Stimulated activated CD4-positive, alpha-beta T cell treated with anti-CD3 and anti-CD28 coated beads, Interleukin-1b, Interleukin-23, amount 100 ng/mL, for 24 hours (primary cell): ENCODE measurements at places on chromosomes 2 and 18.

GRCh38 chr2:184371641-184372040, 226.7 kb upstream of the ZNF804A start:
- no peak for DNase-seq

DNA sequence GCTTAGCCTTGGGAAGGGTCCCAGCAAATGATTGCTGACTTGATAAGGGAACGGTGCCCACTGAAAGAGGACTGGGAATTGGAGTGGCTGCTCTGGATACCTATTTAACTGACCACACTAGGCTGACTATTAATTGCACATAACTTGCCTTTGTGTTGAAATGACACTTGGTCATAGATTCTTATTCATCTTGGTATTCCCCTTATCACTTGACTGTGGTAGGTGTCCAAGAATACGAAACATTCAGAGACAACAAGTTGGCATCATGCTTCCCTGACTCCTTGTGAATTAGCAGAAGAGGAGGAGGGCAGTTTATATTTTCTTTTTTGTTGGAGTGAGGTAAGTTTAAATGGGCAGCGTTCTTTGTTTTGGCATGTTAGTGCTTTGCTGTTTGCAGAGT, 13.4 kb downstream of the FMNL2 start:
- no peak for DNase-seq

- DNase-seq = no peak
Measured at GRCh38 chr2:101843471-101843870, 146.0 kb downstream of the MAP4K4 start.

- DNase-seq = no peak
Measured at GRCh38 chr2:221629468-221629867, 57.4 kb upstream of the EPHA4 start.

- no peak for DNase-seq
Measured at GRCh38 chr2:69177063-69177771, 164.2 kb downstream of the ANTXR1 start.

DNA sequence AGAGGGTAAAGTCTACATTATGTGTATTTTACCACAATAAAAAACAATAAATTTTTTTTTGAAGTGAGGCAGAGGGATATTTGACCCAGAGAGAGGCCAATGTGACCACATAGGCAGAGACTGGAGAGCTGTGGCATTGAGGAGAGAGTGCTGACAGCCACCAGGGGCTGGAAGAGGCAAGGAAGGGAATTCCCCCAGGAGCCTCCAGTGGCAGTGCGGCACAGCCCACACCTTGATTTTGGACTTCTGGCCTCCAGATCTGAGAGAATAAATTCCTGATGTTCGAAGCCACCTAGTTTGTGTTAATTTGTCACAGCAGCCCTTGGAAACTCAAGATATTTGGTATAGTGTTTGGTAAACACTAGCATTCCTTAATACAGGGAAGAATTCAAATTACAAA, 22.7 kb downstream of the ANKRD29 start:
- no peak for DNase-seq

DNA sequence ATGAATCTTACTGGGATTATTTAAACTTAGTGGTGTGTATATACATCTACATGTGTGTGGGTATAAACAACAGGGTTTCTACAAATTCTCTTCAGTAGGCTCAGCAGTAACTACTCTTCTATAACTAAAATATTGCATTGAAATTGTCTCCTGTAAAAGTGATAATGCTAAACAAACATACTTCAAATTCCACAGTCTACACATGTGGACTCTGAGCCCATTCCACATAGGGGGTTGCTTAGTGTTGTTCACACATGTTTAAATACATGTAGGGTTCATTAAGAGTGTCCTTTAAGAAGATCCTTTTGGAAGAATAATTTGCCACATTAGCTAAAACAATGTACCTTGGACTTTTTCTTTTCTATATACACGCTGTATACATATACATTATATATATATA, 152.8 kb upstream of the VRK2 start:
- no peak for DNase-seq

DNA sequence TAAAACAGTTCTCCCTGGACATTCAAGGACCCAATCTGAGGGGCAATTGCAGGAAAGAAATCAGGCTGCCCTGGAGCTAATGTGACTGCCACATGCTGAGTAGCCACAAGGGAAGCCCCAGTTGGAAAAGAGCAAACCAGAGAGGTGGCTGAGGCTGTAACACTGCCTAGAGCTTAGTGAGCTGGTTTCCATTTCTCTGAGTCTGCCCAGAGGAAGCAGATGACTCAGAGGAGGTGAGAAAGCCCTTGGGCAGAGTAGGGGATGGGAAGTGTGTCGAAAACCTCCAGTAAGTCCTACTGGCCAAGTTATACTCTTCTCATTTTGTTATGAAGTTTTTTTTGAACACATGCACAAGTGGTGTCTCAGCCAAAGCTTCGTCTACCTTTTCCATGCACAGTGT, 753.0 kb downstream of the CNTNAP5 start:
- no peak for DNase-seq

GRCh38 chr2:70738159-70738558, 29.8 kb downstream of the ADD2 start:
- DNase-seq = no peak

- DNase-seq = no peak
Measured at GRCh38 chr2:178227187-178227586, 32.9 kb downstream of the OSBPL6 start.

GRCh38 chr18:2971741-2972552, 41.0 kb downstream of the LPIN2 start:
- DNase-seq = peak; percentile 44

DNA sequence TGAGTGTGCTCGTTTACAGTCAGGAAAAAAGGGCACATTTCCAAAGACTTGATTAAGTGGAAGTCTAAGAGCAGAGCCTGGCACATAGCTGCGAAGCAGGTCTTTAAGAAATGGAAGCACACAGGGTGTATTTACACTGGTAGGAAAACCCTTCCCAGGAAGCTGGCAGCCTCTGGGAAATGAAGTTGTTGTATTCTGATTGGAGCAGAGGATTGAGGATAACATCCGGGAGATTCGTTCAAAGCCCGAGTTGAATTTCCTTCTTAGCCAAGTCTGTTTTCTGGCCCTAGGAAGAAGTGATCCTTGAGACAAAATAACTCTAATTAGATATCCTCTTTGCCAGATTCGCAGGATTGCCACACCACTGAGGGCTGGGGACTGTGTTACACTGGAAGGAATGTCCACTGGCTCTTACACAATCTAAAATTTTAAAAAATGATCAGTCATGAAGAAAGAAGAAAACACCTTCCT, 75.9 kb downstream of the ITGB1BP1 start:
- no peak for DNase-seq

GRCh38 chr2:174636987-174637386, 39.4 kb upstream of the WIPF1 start:
- DNase-seq = no peak

DNA sequence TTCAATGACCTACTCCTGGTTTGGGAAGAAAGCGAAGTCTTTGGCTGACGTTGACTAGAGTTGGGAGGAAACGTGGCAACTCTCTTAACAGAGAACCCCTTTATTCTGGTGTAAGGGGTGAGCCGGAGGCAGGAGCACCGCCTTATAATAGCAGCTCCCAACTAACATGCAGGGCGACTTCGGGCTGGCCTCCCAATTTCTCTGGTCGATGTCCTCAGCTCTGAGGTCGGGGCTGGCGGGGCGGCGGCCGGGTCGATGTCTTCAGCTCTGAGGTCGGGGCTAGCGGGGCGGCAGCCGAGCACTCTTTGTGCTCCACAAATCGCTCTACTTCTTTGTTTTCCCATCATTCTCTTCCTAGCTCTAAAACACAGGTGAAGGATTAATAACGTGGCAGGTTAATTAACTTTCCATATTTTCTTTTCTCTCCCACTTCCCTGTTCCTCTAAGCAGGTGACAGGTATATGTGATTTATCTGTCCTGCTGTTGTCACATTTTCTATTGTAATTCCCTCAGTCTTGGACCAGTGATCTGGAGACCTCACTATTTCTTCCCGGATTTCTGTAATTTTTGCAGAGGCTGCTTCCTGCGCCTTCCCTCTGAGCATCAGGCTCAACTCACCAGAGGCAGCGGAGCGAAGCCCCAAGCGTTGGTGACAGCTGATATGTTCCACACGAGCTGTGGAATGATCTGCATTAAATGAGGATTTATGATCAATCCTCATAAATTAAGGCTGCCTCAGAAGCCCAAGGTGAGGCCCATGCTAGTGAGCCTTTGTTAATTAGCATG, 64.3 kb downstream of the ACKR3 start:
- DNase-seq = no peak

DNA sequence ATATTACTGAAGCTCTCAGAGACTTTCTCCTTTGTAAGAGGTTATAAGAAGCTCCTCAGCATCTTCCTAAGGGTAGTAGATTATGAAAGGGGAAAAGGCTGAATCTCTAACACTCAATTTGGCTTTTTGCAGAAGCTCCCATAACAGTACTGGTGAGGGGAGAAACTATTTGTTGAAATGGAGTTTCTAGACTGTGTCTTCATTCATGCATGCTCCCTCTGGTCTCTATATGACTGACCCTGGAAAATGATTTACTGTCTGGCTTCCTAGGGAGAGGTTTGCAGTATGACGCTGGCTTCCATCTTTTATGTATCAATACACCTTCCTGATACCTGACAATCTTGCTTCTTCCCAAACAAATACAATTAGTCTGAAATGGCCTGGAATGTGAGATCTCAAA, 63.9 kb downstream of the LDAH start:
- no peak for DNase-seq

DNA sequence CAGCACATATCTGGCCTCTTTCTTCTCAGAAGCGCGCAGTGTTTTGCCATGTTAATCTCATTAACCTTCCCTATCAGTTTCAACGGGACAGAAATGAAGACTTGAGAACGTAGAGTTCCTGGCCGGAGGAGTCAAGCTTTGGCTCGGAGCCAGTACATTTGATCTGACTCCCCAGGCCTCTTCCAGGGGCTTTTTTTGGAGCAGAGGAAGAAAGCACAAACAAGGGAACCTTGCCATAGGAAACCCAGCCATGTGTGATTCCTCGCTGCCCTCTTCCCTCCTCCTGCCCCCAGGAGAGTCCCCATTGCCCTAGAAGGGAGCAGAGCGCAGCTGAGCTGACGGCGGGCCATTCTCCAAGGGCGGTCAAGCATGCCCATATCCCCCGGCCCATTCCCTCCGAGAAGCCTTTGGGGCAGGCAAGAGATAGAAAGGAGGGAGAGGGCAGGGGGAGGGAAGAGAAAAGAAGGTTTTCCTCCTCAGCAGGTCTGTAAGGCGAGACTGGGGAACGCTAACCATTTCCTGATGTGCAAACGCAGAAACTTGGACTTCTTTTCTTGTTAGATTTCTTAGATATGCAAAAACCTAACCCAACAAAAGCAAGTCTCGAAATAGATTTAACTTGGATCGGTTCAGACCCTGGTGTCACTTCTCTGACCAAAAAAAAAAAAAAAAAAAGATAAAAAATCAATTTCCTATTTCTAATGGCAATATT, 63.7 kb upstream of the POU3F3 start:
- DNase-seq = no peak

- DNase-seq = no peak
Measured at GRCh38 chr2:2683606-2684224, 352.6 kb upstream of the MYT1L start.

GRCh38 chr2:134375935-134376334, 122.1 kb downstream of the MGAT5 start:
- DNase-seq = no peak

GRCh38 chr2:122758967-122759366, 1003.5 kb downstream of the TSN start:
- DNase-seq = no peak

DNA sequence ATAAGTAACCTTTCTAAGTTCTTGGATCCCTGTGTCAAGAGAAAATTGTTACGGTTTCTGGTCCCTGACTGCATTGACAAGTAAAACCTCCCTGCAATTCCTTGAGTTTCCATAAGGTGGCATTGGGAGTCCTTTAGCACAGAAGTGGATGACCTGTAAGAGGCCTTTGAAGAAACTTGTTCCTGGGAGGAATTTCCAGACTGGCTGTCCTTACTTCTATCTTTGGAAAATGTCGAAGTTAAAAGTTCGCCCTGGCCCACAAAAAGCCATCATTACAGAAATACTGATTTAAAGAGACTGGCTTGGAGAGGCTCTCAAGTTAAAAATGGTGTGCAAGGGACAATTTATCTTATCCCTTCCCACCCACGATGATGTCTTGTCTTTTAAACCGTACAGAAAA, 218.4 kb downstream of the CDH20 start:
- DNase-seq = no peak

DNA sequence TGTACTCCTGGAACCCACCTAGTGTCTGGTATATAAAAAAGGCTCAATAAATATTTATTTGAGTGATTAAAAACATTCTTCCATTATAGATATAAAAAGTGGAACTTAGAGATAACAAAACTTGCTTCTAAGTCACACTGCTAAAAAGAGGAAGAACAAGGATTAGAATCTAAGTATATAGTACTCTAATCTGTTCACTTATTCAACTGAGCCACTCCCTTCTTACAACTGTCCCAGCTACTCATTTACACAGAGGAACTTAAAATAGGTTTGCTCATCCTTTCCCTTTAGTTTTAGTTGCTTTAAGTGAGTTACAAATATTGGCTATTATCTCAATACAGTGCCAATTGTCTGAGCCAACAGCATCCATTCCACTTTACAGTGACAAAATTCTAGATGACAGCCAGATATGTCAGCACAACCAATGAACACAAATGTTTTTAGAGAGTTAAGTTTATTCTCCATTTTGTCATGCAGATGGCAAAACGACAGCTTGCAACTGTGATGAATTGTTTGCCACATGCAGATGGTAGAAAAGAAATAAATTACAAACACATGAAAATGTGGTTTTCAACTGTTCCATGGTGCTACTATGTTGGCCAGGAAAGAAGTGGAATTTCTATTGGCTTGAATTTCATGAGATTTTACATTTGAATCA, 280.7 kb upstream of the ZC3H15 start:
- DNase-seq = no peak

DNA sequence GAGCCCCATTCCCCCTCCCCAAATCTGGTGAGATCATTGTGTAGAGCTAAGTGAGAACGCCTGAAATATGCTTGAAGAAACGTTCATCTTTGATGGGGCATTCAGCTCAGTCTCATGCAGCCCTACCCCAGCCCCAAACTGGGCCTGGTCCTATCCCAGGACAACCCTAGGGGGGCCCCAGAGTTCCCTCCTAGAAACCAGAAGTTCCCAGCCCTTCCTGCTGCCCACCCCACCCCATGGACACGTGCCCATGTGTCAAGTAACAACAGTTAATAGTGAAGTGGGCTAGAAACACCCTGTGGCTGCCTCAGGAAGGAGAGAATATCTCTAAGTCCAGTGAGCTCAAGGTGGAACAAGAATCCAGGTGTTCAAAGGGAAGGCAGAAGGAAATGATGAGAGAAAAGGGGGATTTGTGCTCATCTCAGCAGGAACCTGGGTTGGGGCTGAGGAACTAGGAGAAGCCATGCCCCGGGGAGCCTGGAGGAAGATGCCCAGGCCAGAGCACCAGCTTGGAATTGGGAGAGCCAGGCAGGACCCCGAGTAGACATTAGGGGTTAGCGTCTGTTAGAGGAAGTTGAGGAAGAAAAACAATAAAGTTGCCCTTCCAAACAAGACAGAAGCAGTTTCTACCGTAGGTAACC, 20.1 kb upstream of the SLC20A1 start:
- no peak for DNase-seq
